ENCODE measurements at places on chromosomes 7 and 10.

GRCh38 chr10:113274176-113274829 lies 278.6 kb upstream of the HABP2 start:
- no peak for DNase-seq

DNA sequence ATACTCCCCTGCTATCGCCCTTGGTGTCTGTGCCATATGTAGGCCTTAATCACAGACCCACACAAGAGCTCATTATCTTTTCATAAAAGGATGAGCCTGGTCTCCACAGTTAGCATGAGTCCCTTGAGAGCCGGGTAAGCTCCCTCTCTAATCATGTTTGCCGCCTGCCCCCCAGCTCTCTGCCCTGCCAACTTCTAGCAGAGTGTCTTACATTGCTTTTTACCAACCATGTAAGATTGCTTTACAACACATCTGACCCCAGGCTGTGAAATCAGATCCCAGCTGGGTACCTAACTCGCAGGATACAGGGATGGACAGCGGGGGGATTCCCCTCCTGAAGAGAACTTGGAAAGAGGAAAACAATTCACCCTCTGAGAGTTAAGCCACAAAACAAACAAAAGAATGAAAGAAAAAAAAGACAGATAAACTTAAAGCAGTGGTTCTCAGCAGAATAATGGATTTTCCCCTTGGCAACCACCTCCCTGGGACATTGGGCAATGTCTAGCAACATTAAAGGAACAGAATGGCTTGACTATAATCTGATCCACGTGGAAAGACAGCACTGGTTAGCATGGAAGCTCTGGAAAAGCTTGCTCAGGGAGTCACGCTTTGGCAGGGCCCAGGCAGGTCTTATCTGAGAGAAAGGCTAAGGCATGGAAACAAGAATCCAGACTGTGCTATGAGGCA lies 39.4 kb upstream of the ATOH7 start:
- DNase-seq = no peak

- no peak for DNase-seq
Observed at GRCh38 chr10:78617631-78618030, 451.1 kb upstream of the ZMIZ1 start.

DNA sequence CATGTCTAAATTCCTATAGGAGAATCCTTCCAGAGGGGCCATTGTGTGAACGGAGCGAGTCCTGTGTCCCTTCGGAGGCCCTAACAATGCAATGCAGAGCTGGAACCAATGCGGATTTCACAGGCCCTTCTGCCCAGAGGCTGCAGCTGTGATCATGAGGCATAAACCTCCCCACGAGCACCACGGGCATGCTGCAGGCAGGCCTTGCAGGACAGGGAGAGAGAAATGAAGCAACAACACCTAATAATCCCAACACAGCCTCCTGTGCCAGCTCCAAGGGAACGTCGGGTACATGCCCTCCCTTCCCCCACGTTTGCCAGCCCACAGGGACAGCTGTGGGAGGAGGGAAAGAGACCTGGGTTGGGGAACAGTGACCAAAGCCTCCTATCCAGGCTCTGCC lies 74.4 kb downstream of the TNS3 start:
- no peak for DNase-seq

DNA sequence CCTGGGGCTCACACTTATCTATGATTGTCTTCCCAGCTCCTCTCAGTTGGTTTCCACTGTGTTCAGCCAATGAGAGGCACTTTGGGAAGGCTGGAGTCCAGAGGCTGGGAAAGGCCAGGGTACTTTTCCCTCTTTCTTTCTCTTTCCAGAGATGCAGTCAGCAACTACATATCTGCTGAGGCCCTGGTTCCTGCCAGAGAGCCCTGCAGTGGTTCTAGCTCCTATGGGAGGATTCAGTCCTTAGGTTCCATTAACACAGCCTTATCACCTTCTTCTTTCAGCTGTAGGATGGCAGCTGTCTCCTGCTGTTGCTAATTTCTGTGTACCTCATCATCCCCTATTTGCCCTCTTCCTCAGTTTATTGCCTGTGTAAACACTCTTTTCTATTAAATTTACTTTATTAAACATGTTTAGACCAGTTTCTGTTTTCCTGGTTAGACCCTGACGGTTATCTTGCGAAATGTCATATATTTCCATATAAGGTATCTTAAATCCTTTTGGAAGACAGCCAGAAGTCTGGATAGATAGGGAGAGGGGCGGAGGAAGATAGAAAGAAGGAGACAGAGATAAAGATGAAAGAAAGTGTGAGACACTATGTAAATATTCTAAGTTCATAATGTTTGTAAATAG lies 100.3 kb downstream of the HGF start:
- DNase-seq = peak; percentile 22

GRCh38 chr7:111226800-111227199 lies 135.9 kb downstream of the LRRN3 start:
- DNase-seq = no peak

DNA sequence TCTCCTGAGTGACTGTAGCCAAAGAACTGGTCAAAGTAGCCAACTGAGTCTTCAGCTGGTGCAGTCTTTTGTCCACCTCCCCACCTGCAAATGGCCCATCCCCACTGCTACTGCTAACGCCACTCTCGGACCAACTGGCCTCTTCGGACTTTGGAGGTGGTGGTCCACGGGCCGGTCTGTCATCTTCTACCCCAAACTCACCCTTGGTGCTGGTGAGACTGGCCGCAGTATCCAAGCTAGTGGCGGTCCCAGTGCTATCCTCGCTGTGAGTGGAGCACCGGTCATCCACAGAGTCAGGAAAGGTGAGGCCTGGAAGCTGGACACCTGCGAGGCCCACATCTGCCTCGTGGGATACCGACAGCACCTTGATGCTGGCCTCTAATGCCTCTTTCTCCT lies 750 bp downstream of the GCC1 start:
- DNase-seq = no peak

- no peak for DNase-seq
Observed at GRCh38 chr10:16663444-16663843, 141.8 kb upstream of the C1QL3 start.

GRCh38 chr10:75599875-75600648 lies 168.6 kb downstream of the LRMDA start:
- no peak for DNase-seq

GRCh38 chr7:158860394-158860793 lies 4.0 kb downstream of the DYNC2I1 start:
- DNase-seq = no peak

DNA sequence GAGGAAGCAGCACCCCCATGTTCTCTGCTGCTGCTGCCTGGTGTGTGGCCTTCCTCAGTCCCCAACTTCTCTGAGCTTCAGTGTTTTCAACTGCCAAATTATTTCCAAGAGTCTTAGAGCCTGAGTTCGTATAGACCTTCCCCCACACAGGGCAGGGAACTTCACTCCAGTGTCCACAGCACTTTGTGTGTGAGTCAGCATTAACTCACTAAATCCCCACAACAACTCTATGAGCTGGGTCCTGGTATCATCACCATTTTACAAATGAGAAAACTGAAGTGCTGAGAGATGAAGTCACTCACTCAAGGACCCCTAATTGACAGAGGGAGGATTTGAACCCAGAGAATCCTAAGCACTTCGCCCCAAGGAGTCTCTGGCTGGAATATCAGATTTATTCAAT lies 48.3 kb downstream of the ADCYAP1R1 start:
- no peak for DNase-seq

GRCh38 chr10:28796606-28797512 lies 119.5 kb downstream of the BAMBI start:
- no peak for DNase-seq

DNA sequence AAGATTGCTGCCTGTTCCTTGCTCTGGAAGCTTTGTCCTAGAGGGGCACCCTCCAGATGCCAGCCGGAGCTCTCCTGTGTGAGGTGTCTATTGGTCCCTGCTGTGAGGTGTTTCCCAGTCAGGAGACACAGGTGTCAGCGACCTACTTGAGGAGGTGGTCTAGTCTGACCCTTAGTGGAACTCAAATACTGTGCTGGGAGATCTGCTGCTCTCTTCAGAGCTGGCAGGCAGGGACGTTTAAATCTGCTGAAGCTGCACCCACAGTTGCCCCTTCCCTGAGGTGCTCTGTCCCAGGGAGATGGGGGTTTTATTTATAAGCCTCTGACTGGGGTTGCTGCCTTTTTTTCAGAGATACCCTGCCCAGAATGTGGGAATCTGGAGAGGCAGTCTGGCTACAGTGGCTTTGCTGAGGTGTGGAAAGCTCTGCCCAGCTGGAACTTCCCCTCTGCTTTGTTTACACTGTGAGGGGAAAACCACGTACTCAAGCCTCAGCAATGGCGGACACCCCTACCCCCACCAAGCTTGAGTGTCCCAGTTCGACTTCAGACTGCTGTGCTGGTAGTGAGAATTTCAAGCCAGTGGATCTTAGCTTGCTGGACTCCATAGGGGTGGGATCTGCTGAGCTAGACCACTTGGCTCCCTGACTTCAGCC lies 119.2 kb downstream of the PPP1R9A start:
- no peak for DNase-seq

- DNase-seq = peak; percentile 48
Observed at GRCh38 chr10:97701438-97702069, 12.0 kb upstream of the MARVELD1 start.

GRCh38 chr10:35949811-35950211 lies 307.7 kb upstream of the FZD8 start:
- DNase-seq = no peak

GRCh38 chr10:25036381-25036780 lies 20.0 kb downstream of the THNSL1 start:
- DNase-seq = no peak

DNA sequence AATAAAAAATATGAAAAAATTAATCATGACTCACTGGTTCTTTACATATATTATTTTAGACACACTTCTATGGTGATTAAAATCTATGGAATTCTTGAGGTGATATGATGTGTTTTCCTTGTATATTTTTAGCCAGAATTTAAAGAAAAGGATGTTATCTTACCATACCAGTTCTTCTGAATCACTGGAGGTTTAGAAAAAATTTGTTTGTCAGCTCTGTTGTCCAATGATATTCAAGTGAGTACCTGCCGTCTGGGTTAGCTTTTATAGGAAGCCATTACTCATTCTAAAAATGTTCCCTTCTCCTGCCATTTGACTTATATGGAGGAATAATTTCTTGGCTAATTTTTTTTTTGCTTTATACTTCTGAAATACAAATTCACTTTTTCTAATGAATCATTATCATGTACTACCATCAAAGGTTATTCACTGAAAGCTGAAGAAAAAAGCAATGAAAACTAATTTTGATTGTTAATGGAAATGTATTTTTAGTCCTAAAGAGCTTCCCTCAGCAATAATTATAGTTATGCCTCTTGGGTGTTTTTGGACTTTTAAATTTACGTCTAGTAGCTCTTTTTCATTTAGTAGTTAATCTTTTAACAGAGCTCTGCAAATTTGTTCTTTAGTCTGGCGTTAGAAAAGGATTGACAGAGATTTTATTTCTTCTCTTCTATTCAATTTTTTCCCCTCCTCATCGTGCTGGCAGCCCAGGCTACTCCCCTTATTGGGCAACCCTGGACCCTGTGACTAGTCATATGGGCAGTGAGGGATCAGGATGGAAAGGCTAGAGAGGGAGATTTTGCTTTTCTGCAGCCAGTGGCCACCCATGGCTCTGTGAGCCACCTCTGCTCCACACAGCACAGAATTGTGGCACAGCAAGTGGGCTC lies 434.2 kb downstream of the LRMDA start:
- DNase-seq = no peak

- no peak for DNase-seq
Observed at GRCh38 chr7:4235596-4235995, 446.5 kb upstream of the FOXK1 start.

DNA sequence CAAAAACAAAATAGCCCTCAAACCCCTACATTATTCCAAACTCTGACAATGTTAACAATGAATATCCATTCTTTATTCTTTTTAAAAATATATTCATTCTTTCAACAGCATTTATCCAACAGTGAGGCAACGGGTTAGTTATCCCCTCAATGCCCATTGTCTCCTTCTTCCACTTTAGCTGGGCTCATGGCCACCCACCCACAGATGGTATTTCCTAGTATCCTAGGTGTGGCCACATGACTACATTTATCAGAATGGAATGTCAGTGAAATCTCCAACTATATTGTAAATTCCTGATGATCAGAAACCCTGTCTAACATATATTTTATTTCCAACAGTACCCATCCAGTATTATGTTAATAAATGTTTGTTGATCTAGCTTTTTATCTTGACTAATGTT lies 13.6 kb downstream of the HOXA1 start:
- no peak for DNase-seq

- DNase-seq = no peak
Observed at GRCh38 chr7:143325240-143325639, 9.3 kb downstream of the CLCN1 start.

- no peak for DNase-seq
Observed at GRCh38 chr7:149355390-149356048, 93.5 kb downstream of the ZNF783 start.

- peak; percentile 51 for DNase-seq
Observed at GRCh38 chr10:118459642-118460193, 117.6 kb upstream of the FAM204A start.

- DNase-seq = peak; percentile 53
Observed at GRCh38 chr10:44300666-44301649, 83.9 kb downstream of the CXCL12 start.

GRCh38 chr7:74306730-74307469 lies 17.7 kb downstream of the CLIP2 start:
- no peak for DNase-seq

DNA sequence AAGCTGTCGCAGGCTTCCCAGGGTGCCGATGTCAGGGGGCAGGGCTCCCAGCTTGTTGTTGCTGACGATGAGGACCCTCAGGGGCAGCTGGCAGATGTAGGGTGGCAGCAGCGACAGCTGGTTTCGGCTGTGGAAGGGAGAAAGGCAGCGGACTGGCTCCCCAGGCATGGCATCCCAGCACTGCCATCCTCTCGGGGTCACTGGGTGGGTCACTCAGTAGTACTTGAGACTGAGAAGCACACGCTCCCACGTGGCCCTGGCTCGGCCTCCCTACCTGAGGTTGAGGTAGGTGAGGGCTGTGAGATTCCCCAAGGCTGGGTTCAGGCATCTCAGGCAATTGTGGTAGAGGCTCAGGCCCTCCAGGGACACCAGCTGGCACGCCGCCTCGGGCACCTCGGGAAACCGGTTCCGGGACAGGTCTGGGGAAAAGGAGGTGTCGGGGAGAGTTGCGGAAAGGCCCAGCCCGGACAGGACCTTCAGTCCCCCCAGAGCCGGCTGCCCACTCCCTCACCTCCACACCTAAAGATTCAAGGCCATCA lies 3.8 kb downstream of the LRCH4 start:
- no peak for DNase-seq

DNA sequence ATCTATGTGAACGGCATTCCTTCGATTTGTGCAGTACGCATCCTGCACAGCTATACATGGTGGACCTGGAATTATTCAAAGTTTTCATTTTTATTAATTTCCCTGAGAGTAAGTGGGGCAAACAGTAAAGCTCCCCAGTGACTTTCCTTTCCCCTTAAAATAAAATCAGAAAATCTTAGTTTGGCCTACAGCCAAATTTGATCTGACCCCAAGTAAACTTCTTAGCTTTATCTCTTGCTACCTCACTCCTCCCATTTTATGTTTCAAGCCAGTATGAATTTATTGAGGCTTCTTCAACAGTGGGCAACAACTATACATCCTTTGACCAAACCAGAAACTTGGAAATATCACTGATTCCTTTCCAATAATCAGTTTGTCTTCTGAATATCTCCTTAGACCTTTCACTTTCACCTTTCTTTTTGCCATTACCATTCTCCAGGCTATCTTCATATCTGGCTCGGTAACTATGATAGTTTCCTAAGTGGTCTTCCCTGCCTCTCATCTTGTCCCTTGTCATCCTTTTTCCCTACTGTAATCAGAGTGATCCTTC lies 11.1 kb downstream of the SPAG6 start:
- DNase-seq = no peak
